ENCODE measurements at places on chromosomes 16 and 17.
A peak's percentile ranks its signal among the peaks of the same experiment; 100 is the strongest.

DNA sequence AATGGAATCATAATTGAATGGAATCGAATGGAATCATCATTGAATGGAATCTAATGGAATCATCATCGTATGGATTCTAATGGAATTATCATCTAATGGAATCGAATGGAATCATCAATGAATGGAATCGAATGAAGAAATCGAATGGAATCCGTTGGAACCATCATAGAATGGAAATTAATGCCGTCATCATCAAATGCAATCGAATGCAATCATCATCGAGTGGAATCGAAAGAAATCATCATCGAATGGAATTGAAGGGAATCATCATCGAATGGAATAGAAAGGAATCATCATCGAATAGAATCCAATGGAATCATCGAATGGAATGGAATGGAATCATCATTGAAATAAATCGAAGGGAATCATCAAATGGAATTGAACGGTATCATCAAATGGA, 217.2 kb downstream of the SHCBP1 start:
- no peak for DNase-seq

- no peak for DNase-seq
Measured at GRCh38 chr17:9929871-9930270, 24.8 kb upstream of the RCVRN start.

GRCh38 chr17:75806822-75807500, 22.4 kb downstream of the UNK start:
- DNase-seq = peak; percentile 6

- DNase-seq = no peak
Measured at GRCh38 chr17:49755663-49756283, 8.2 kb downstream of the FAM117A start.

GRCh38 chr16:72947379-72948237, 100.3 kb downstream of the ZFHX3 start:
- DNase-seq = no peak

DNA sequence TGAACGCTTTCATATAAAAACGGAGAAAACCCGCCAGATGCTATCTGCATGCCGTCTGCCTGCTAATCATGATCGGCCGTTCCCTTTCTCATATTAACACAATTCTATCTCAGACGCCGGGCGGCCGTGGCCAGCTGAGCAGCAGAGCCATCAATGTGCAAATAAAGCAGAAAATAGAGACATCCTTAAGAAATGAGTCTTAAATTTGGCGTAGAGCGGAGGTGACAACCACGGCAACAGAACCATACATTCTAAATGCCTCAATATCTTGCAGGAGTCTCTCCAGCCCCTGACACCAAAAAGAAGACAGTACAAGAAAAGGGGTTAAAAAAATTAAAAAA, 2.7 kb upstream of the IRX5 start:
- no peak for DNase-seq

- DNase-seq = no peak
Measured at GRCh38 chr17:39870776-39871175, 2.8 kb downstream of the ZPBP2 start.

DNA sequence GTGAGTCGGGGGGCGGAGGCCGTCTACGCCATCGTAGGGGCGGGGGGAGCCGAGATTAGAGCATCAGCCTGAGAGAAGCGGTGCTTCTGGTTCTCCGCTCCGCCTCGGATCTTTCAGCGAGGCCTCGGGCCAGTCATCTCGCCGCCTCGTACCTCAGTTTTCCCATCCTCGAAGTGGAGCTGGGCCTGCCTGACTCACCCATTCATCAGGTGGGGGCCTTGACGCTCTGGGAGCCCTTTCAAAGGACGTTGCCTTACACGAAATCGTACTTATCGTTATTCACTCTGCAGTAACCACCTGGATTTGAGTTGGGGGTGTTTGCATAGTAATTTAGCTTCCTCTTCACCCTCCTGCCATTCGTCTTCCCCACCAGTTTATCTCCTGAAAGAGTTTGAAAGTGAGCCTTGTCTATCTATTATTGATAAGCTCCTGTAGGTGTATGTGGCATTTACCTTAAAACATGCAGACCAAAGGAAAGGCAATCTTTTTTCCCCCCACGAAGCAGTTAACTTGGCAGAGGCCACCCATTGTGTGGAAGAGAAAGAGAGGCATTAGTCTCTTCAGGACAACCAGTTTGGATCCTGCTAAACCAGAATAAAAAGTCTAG, 674 bp downstream of the TAF15 start:
- no peak for DNase-seq

DNA sequence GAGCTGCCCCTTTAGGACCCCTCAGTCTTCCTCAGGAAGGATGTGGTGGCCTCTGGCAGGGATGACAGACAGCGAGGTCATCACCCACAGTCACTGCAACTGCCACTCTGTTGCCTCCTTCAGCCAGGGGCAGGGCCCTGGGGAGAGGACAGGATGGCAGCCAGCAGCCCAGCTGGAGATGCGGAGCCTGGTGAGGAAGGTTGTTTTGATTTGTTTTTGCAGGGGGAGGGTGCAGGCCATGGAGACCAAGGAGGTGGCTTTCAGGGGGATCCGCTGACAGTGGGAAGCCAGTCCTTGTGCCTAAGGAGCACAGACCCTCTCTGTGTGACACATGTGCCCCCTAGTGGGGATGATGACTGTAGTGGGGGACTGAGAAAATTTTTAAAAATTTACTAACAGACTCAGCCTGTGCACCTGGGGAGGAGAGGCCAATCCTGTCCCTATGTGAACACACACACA, 7.4 kb downstream of the PRCD start:
- DNase-seq = no peak

DNA sequence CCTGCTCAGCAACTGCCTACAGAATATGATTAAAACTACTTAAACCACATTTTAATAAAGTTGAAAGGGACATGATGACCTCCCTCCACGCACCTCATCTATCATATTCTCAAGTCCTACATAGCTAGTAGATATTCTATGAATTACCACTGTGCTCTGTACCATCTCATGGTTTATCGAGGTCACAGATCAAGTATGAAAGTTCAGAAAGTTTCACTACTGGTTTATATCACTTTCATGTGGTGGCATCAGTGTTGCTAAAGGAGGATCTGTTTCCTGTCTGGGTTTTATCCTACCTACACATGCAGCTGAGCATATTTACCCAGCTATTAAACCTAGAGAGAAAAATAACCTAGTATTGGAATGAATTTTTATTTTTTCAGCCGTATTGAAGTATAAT, 214.9 kb upstream of the MON1B start:
- DNase-seq = no peak

- DNase-seq = no peak
Measured at GRCh38 chr16:29182501-29182900, 197.6 kb downstream of the LAT start.

- DNase-seq = peak; percentile 70
Measured at GRCh38 chr17:57085448-57086068, 512 bp downstream of the AKAP1 start.

DNA sequence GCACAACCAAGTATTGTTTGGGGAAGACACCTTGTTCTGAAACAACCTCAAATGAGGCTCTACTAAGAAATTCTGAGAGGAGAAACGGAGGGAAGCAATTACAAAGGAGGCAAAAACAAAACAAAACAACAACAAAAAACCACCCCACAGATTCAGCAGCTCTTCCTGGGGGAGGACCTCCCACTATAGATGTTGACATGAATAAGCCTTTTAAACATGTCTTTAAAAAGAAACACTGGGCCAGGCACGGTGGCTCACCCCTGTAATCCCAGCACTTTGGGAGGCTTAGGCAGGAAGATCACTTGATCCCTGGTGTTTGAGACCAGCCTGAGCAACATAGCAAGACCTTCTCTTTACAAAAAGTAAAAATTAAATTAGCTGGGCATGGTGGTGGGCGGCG, 22.6 kb upstream of the JPH3 start:
- DNase-seq = no peak

GRCh38 chr16:17470908-17471718, at the start of gene XYLT1:
Gene XYLT1 (minus strand): TSS chr16:17470960. CDS start chr16:17470796, 164 bp downstream.
- no peak for DNase-seq

GRCh38 chr16:87956365-87957231, 5.4 kb downstream of the BANP start:
- no peak for DNase-seq

DNA sequence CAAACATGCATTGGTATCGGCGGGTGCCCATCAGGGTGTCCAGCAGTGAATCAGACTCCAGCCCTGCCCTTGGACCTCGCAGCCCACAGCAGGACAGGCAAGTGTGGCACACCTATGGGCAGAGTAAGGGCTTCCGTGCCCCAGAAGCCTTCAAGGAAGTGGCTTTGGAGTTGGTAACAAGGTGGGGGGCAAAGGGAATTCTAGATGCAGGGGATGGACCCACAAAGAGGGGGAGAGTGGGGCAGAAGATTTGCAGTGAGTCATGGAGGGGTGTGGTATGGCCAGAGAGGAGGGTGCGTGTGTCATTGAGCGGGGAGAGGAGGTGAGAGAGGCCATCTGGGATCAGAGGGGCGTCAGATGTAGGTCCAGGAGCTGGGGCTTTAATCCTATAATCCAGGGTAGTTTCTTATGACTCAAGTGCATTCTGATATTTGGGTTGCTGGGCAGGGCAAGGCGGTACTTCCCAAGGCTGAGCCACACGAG, 8.5 kb upstream of the SPNS2 start:
- no peak for DNase-seq

- DNase-seq = no peak
Measured at GRCh38 chr17:77607606-77608005, 350.9 kb upstream of the TNRC6C start.

All from dorsolateral prefrontal cortex (tissue), 122 donors.